ENCODE measurements at places on chromosomes 5 and 9. TPM values are rescaled to one million over a fixed set of nuclear protein-coding genes. Genes with fewer than 3 reads are reported as not detected.
A peak's percentile ranks its signal among the peaks of the same experiment; 100 is the strongest.

The PCDHA12 gene
- under 0.01 TPM for total RNA-seq

The CCNJL gene
- total RNA-seq: 1.7 TPM

The KCNV2 gene
- not detected for total RNA-seq

DNA sequence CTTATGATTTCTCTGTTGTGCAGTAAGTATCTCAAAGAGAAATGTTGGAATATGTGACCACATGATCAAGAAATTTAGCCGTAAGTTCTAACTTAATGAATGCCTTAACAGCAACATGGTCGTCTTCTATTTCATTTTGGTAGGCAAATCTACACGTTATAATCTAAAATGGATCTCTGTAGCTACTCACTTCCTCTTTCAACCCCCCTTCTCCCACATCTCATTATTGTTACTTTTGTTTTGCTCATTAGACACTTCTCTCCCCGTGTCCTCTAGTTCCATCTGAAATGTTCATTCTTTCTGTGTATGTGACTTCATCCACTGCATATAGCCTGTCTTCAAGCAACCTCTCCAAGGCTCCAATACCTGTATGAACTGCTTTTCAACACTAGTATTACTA lies 27.1 kb upstream of the LPAR1 start:
- no peak overlapping the region for H3K27ac ChIP-seq
- no peaks in the 10 kb centered on the region for H3K4me1 ChIP-seq
- no peak for DNase-seq
- H3K36me3 ChIP-seq: no peaks in the 10 kb centered on the region
- H3K27me3 ChIP-seq: no peaks in the 10 kb centered on the region

GRCh38 chr5:10354048-10354872 lies 765 bp downstream of the MARCHF6 start:
- no peaks in the 10 kb centered on the region for H3K27me3 ChIP-seq
- no peaks in the 10 kb centered on the region for H3K36me3 ChIP-seq
- H3K4me1 ChIP-seq: peaks cover 4% of the 10 kb centered on the region
- peak; percentile 49 for DNase-seq
- H3K27ac ChIP-seq: peak overlapping the region; percentile 95

- H3K4me1 ChIP-seq: no peaks in the 10 kb centered on the region
- DNase-seq: no peak
- H3K4me3 ChIP-seq: no peak overlapping the region
Measured at GRCh38 chr9:89655990-89656657, 51.3 kb downstream of the GADD45G start.

DNA sequence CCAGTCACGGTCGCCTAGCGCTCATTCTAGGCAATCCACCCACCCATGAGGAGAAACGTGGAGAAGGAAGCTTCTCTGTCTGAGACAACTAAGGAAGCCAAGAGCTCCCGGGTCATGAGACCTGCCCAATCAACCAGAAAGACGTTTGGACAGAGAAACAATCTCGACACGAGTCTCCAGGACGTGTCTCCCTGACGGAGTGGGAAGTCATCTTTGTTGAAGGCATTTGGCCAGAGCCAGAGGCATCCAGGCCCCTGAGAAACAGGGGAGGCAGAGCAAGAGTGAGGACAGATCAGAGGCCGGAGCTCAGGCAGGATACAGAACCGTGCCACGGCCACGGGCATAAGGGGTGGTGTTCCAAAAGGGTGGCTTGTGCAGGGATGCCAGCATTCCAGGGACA lies 479.0 kb downstream of the SPATA31A7 start:
- no peak overlapping the region for H3K27ac ChIP-seq
- H3K36me3 ChIP-seq: no peaks in the 10 kb centered on the region
- no peak overlapping the region for H3K4me3 ChIP-seq
- DNase-seq: no peak
- H3K4me1 ChIP-seq: no peaks in the 10 kb centered on the region

DNA sequence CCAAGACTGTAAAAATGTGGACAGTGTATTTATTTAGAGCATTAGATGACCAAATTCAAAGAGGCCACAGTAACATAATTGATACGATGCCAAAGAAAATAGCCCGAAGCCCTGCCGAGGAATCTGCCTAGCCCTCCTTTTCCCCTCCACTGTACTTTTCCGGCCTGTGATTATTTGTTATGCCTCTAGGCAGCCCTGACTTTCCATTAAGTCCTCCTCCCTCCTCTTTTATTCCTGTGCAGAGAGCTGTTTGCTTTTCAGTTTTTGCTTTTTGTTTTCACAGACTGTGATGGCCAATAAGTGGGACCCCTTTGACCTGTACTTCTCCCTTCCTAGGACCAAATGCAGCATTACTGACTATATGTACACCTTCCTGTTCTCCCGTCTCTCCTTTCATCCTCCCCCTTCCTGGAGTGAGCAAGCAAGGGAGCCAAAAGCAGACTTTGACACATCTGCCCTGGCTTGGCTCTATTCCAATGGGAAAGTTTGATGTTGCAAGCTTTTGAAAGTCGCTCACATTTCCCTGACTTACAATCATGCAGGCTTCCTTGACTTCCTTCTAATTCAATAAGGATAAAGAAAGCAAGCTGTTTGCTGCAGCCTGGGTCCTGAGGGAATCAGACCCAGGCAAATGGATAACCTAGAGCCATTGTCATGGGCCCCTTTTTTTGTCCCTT lies 76.1 kb downstream of the NREP start:
- H3K27ac ChIP-seq: no peak overlapping the region
- H3K4me1 ChIP-seq: no peaks in the 10 kb centered on the region
- no peaks in the 10 kb centered on the region for H3K27me3 ChIP-seq
- H3K36me3 ChIP-seq: no peaks in the 10 kb centered on the region

All from thymus (tissue), 14 donors.